CD14-positive monocyte (primary cell): ENCODE measurements at places on chromosomes 13 and 19.

- DNase-seq: no peak
These were observed 274.1 kb upstream of the EDNRB start for GRCh38 chr13:78192716-78193115.

GRCh38 chr19:31907661-31908060 is 437.7 kb upstream of the ZNF507 start:
- no peak for DNase-seq

DNA sequence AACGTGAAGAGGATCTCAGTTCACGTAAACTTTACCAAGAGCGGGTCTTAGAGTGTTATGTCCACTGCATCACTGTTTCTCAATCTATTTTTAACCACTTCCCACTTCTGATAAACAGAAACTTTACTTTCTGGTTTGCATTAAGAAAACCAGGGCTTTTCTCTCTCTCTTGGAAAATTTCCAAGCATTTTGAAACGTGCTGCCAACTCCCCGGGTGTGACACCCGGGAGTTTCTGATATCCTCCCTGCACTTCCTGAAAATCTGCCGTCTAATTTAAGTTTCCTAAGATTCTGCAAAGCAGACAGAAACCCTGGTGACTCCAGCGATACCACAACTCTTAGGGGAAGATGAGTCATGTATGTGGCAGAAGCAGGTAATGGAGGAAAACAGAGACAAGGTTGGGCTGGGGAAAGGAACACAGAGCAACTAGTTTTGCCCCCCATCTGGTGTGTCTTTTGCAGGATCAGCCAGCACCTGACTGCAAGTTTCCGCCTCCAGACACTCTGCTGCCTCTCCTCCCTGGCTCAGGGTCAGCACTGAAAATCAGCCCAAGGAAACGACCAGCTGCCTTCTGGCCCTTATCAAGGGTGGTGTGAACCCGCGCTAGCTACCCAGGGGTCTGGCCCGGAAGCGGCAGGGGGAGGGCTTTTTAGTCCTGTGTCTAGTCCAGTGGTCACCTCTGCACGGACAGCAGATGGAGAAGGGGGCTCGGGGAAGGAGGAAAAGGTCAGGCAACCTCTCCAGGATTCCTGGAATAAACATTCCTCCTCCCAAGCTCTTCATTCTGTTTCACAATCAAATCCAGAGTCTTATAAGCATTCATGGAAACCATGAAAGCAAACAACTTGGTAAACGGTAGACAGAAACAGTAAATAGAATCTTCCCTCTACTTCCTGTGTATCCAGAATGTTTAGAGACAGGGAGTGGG is 11.3 kb upstream of the FFAR2 start:
- DNase-seq: peak; percentile 92

GRCh38 chr19:17079710-17080439 is 4.3 kb downstream of the MYO9B start:
- peak; percentile 78 for DNase-seq

DNA sequence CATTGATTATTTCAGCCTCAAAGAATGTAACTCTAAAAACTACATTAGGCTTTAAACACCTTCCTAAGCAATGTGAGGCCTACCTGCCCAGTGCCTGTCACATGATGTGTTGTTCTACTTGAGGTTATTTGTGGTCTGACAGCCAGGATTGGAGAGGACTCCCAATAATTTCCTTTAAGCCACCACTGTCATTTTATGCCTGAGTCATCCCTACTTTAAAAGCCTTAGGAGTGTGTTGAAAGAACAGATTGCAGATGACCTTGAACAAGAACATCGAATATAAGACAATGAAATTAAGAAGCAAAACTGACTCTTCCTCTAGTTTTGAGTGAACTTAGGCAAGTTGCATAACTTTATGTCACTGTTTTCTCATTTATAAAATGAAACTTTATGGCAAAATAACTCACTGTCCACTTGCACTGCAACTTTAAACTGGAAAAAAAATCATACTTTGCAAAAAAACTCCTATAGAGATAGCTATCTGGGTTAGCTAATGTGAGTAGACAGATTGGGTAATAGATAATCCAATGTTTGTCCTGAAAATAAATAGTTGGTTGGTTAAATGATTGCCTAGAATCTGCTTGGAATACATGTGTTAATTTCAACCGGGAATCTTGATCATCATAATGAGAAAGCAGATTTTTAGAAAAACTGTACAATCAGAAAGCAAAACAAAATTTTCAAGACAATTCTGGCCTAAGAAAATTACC is 361.2 kb downstream of the SUCLA2 start:
- no peak for DNase-seq

GRCh38 chr19:4987256-4987655 is 18.3 kb downstream of the KDM4B start:
- no peak for DNase-seq

- no peak for DNase-seq
These were observed 19.9 kb upstream of the ARHGEF7 start for GRCh38 chr13:111095031-111095840.

DNA sequence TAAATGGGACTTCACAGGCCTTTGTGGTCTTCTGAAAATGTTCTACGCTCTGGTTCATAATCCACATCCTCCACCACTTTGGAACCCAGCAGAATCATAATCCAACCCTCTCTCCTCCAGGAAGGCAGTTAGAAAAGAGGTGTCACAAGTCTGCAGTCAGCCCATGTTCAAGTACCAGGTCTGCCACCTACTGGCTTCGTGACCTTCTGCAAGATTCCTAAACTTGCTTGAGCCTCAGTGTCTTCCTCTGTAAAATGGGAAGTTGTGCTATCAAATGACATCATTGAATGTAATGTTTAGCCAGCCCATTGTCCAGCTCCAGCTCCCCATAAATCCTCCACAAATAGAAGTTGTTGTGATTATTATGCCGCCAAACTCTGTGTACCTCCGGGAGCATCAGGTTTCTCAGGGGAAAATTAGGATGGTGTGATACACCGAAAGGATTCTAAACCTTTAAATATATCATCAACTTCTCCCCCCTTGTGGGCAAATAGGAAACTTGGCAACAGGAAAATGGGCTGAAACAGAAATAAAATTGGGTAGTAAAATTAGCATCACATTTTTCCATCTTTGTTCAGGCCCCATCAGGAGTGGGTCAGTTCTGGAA is 109.7 kb downstream of the NUFIP1 start:
- no peak for DNase-seq

- no peak for DNase-seq
These were observed 1626.2 kb upstream of the PCDH20 start for GRCh38 chr13:63041640-63042414.

DNA sequence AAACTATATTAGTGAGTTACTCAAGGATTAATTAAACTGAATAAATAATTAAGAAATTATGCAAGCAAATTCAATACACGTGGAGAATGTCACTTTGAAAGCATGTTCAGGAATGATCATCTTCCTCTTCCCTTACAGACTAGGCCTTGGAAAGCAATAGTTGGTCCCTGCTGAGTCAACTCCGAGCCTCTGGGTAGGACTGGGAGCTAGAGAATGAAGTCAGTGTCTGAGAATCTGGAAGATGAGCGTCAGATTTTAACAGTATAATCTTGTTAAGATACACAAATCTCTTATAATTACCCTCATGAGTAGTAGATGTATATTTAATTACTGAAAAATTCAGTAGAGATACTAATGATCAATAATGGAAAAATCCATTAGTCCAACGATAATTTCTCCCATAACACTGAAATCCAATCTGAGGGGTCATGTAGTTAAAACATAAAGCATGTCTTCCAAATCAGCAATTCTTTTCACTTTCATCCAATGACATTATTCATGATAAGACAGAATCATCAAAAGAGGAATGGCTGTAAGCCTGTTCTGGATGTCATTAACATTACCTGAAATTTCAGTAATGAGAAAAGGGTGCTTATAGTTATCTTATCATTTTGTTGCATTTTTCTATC is 423.0 kb downstream of the DCT start:
- DNase-seq: no peak

DNA sequence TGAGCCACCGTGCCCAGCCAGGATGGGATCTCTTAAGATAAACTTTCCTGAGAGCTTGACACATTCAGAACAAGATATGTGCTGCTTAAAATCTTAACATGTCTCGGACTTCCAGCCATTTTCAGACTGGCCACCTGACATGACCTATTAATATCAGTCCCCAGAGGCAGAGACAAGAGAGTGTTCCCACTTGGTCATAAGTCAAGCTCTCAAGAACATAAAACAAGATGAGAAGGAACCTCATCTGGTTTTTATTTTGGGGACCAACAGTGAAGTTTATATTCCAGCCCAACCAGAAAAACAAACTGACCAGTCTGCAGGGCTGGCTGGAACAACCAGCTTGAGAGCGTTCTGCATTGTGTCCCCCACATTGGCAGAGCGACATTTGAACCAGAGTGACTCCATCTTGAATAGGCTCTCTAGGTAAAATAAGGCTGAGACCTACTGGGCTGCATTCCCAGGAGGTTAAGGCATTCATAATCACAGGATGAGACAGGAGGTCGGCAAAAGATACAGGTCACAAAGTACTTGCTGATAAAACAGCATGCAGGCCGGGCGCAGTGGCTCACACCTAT is 21.8 kb upstream of the PLEKHF1 start:
- no peak for DNase-seq

GRCh38 chr13:99363391-99363790 is 56.2 kb upstream of the GPR183 start:
- DNase-seq: no peak

- peak; percentile 65 for DNase-seq
These were observed 101.0 kb upstream of the SPRY2 start for GRCh38 chr13:80441968-80442367.

- no peak for DNase-seq
These were observed 54.5 kb downstream of the FLT3 start for GRCh38 chr13:28045861-28046260.

GRCh38 chr13:104809483-104809882 is 1726.0 kb downstream of the EFNB2 start:
- DNase-seq: no peak

GRCh38 chr13:100825557-100825956 is 151.0 kb upstream of the TMTC4 start:
- DNase-seq: no peak

DNA sequence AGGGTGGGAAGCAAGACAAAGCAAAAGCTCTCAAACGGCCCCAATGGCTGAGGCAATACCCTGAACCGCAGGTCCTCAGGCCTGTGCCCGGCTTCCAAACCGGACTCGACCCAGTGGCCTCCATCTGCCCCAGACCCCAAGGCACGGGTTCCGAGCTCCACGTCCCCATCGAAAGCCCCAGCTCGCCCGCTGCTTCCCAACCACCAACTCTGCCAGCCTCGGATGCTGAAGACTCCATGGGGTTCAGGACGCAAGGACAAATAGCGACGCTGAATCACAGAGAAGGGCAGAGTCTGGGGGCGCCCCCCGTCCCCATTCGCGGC is 559 bp downstream of the POLR2E start:
- no peak for DNase-seq

DNA sequence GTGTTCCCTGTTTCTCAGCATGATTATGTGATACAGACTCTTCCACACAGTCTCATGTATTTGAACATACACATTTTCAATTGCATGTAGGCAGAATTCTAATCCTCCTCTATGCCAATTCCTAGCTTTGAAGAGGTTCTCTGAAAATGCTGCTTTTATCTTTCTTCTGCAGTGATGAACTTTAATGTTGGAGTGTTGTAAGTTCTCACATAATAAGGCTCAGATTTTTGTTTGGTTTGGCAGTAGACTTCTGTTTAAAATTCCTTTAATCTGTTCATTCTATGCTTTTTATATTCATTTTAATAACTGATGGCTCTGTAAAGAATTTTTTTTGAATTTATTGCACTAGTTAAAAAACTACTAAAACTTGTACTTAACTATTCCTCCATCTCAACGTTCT is 225.8 kb downstream of the GGACT start:
- no peak for DNase-seq

DNA sequence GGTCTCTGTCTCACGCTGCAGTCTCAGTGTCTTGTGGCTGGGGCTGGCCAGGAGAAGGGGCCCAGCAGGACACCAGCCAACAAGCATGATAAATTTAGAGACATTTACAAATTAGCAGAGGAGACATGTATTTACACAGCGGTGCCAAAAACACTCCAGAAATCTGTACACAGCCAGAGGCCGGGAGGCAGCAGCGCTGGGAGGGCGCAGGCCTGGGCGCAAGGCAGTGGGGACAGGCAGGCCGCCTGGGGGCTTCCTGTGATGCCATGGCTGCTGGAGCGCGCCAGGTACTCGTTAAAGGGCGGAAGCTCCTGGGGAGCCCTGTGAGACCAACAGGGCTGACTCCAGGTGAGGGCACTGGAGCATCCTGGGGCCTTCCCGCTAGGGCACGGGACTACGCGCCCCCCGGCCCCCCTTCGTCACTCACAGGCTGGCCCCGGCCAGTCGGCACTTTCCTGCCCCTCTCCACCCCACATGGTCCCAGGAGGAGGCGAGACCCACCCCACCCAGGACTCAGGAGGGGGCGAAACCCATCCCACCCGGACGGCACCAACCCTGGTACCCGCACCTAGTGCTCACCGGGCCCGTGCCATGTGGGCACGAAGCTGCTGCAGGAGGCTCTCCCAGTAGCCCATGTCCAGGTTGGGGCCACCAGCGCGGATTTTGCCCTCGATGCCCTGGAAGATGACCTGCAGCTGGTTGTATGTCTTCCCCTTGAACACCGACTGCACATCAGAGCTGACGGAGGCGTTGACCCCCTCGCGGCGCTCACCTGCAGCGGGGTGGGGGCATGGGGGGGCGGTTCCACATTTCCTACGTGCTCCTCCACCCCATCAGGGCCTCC is 7.4 kb upstream of the TBXA2R start:
- DNase-seq: no peak

DNA sequence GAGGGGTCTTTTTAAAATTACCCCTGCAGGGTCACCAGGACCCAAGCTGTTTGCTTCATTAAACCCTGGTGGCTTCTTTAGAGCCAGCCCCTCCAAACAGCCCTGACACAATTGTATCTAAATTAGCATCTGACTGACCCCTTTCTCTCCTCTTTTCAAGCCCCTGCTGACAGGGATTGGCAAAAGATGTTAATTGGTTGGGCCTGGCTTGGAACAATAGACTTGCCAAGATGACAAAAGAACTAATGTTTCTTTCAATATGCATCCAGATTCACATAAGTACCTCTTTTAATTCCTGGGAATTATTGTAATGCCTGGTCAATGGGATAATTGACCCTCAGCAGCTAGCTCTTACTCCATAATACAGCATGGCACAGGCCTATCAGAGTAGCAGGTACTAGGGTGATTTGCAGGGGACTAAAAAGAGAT is 140.8 kb downstream of the SHISA2 start:
- DNase-seq: no peak

DNA sequence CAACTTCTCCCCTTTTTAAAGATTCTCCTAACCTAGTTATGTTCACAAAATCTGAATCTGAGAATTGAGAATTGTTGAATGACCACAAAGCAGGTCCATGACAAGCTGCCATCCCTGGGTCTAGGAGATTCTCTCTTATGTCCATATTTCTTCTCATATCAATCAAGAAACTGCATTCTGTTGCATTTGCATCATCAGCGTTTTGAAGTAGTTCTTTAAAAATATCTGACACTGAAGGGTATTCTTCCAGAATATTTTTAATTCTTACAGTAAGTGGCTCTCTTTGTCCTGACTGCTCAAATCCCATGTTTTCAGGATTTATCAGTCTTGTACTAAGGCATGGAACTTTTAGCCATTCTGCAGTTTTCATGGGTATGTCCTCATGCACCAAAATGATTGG is 94.3 kb downstream of the SACS start:
- DNase-seq: no peak

GRCh38 chr19:2041433-2041682 is 9.7 kb downstream of the MKNK2 start:
- no peak for DNase-seq
